ENCODE measurements at places on chromosomes 7 and 10.

DNA sequence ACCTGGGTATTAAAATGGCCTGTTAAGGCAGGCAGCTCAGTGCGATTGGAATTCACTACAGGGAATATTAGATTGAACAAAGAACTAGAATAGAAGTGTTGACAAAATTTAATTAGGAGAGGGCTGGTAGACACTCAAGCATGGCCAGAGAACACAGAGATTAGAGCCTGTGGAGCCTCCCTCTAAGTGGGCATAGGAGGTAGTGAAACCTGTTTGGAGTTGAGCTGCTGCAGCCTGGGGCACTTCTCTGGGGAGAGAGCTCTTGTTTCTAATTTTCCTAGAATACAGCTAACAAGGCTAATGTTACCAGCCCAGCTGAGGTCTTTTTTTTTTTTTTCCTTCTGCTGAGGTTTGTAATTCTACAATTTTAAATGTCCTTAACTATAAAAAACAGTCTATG, 46.4 kb downstream of the TMEM168 start:
- no peak for DNase-seq

DNA sequence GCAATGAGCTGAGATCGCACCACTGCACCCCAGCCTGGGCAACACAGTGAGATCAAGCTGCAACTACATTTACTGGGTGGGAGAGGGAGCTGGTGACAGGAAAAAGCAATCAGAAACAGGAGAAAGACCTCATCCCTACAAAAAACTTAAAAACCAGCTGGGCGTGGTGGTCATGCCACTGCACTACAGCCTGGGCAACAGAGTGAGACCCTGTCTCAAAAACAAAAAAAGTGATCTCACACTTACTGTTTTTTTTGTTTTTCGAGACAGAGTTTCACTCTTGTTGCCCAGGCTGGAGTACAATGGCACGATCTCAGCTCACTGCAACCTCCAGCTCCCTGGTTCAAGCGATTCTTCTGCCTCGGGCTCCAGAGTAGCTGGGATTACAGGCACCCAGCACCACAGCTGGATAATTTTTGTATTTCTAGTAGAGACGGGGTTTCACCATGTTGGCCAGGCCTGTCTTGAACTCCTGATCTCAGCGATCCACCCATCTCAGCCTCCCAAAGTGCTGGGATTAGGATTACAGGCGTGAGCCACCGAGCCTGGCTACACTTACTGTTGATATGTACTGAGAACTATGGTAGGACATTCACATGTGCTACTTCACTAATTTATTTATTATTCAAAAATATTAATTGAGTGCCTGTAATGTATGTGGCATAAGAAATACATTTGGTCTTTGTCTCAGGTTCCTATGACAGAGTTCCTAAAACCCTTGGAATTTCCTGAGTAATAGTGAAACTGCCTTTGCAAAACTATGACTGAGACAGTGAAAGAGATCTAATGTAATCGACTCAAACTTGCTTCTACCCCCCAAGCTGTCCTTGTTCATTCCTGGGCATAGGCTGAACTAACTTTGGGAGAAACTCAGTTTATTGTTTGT, 27.7 kb upstream of the NRBF2 start:
- DNase-seq, result no peak

- no peak for DNase-seq
Observed at GRCh38 chr7:39950473-39951225, 593 bp downstream of the CDK13 start.

- DNase-seq, result no peak
Observed at GRCh38 chr10:22479419-22479818, 134.1 kb downstream of the SPAG6 start.

GRCh38 chr10:43197834-43198681, 59.8 kb downstream of the CSGALNACT2 start:
- peak; percentile 23 for DNase-seq

GRCh38 chr10:119501690-119502089, 40.8 kb downstream of the RGS10 start:
- no peak for DNase-seq

GRCh38 chr7:96401200-96401599, 79.3 kb upstream of the SLC25A13 start:
- no peak for DNase-seq

GRCh38 chr7:158657189-158657746, 47.3 kb downstream of the NCAPG2 start:
- DNase-seq, result no peak

GRCh38 chr10:60093317-60093716, 187.0 kb upstream of the CCDC6 start:
- DNase-seq, result no peak

GRCh38 chr10:21650353-21650752, 116.3 kb downstream of the MLLT10 start:
- no peak for DNase-seq

- no peak for DNase-seq
Observed at GRCh38 chr7:2237109-2237602, 4.4 kb upstream of the MAD1L1 start.

DNA sequence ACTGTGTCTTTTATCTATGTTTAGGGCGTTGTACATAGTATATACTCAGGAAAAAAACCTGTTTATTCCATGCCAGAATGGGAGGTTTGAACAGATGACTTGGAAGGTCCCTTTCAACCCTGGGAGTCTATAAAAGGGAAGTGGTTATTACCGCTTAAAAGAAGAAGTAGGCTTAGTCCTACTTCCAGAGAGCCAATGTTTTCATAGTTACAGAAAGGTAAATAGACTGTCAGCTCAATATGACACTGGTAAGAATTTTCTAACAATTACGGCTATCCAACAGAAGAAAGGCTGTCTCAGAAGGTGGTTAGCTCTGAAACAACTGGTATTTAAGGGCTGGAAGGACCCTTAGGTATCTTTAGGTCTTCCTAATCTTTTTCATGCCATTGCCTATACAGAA, 1.1 kb upstream of the TFAM start:
- no peak for DNase-seq

DNA sequence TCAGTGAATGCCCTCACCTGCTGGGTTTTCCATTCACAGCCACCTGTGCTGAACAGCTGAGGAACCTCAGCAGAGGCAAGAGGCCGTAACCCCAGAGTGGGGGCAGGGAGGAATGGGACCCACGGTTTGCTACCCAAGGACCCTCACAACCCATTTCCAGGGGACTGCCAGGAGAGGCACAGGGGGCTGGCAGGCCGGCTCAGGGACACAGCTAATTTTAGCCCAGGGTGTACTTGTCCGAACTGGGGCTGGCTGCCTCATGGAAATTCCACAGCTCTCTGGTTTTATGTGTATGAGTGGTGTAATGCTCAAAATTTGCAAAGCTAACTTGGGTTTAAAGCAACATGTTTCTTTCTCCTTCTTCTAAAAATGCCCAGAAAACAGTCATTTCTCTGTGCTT, 42.2 kb downstream of the MINDY4 start:
- DNase-seq, result no peak

GRCh38 chr7:97064020-97064419, 39.4 kb upstream of the DLX5 start:
- no peak for DNase-seq

GRCh38 chr10:19745672-19746071, 70.6 kb upstream of the PLXDC2 start:
- DNase-seq, result no peak

- peak; percentile 41 for DNase-seq
Observed at GRCh38 chr7:27155816-27156507, 513 bp downstream of the HOXA7 start.

DNA sequence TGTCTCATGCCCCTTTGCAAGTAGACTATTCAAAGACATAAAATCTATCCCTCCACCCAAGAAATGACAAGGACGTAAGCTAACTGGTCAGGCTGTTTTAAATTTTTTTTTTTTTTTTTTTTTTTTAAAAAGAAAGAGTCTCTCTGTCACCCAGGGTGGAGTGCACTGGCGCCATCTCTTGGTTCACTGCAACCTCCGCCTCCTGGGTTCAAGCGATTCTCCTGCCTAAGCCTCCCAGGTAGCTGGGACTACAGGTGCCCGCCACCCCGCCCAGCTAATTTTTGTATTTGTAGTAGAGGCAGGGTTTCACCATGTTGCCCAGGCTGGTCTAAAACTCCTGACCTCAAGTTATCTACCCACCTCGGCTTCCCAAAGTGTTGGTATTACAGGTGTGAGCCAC, 11.2 kb downstream of the TRA2A start:
- peak; percentile 29 for DNase-seq

GRCh38 chr10:92891885-92892690, 43.8 kb downstream of the EXOC6 start:
- DNase-seq, result peak; percentile 69

- DNase-seq, result no peak
Observed at GRCh38 chr10:123997486-123998196, 95.8 kb downstream of the CHST15 start.

Measured in A549 (cell line).